ENCODE measurements at places on chromosomes 5 and 9.

- DNase-seq = peak; percentile 72
Measured at GRCh38 chr9:127537792-127538191, 74.3 kb upstream of the STXBP1 start.

DNA sequence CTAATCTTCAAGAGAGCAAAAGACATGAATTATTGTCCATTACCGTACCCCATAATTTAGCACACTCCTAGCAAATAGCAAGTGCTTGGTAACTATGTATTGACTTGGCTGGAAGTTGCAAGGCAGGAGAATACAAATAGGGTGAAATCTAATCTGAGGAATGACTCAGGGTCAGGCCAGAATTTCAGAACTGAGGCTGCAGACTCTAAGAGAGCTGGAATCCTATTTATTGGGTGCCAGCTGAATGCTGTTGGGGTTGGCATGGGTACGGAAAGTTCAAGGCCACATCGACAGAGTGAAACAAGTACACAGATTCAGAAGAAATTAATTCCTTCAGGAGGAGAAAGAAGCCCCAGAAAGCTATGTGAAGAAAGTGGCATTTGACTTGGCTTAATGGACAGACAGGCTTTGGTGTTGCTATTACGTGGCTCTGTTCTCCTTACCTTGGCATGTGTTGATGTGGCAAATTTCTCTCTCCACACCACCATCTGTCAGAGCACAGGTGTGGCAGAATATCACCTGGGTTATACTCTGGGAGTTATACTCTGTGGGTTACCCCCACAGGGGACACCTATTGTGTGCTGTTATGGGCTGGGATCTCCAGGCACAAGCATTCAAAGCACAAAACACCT, 20.9 kb upstream of the ASTN2 start:
- DNase-seq = no peak

GRCh38 chr9:98993570-98993945, 49.9 kb downstream of the COL15A1 start:
- peak; percentile 31 for DNase-seq

DNA sequence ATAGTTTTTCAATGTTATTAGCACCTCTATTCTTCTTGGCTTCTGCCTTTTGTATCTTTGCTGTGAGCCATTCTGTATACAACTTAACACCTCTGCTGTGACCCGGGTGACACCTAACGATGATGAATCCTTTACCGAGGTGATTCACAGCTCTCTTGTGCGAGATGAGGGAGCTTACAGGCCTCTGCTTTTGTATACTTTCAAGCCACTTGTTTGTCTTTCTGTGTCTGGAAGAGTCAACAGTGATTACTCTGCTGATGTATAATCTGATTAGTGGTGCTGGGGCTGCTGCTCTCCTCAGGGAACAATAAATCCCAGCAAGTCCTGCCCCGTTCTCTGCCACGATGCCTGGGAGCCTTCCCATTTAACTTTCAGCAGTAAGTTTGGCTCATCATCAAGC, 442.9 kb upstream of the SGCD start:
- DNase-seq = peak; percentile 81

- peak; percentile 74 for DNase-seq
Measured at GRCh38 chr5:179700401-179700918, 1.7 kb downstream of the CANX start.

- peak; percentile 44 for DNase-seq
Measured at GRCh38 chr9:134629061-134629585, 12.5 kb upstream of the COL5A1 start.

- no peak for DNase-seq
Measured at GRCh38 chr5:147458581-147458980, 51.3 kb downstream of the DPYSL3 start.

- DNase-seq = peak; percentile 1
Measured at GRCh38 chr5:126811515-126812198, 34.7 kb downstream of the LMNB1 start.

GRCh38 chr9:115939065-115939765, 214.4 kb upstream of the PAPPA start:
- DNase-seq = no peak

GRCh38 chr5:39194466-39195136, 24.8 kb downstream of the FYB1 start:
- peak; percentile 82 for DNase-seq

DNA sequence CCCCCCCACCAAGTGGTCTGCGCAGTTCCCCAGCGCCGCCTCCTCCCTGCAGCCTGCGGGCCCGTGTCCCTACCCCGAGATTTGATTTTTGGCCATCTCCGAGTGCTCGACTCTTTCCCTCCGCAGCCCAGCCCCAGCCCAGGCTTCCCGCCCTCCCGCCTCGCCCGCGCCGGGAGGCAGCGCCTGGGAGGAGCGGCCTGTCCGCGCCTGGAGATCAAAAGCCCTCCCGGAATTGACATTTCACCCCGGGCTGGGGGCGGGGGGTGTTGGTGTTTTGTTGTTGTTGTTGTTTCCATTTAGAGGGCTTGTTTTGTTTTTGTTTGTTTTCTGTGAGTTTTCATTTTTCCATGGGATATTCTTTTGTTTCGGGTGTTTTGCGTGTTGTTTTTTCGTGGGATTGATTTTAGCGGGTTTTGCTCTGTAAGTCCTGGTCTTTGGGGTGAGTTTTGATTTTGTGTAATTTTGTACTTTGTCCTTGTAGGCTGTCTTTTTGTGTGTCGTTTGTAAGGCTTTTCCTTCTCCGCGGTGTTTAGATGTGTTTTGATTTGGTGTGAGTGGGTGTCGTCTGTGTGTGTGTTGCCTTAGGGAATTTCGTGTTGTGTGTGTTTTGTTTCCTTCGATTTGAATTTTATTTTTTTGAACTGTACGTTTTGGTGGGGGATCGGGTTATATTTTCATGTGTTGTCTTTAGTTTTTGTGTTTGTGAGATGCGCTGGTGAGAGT, 1.7 kb upstream of the PAX5 start:
- DNase-seq = peak; percentile 59

DNA sequence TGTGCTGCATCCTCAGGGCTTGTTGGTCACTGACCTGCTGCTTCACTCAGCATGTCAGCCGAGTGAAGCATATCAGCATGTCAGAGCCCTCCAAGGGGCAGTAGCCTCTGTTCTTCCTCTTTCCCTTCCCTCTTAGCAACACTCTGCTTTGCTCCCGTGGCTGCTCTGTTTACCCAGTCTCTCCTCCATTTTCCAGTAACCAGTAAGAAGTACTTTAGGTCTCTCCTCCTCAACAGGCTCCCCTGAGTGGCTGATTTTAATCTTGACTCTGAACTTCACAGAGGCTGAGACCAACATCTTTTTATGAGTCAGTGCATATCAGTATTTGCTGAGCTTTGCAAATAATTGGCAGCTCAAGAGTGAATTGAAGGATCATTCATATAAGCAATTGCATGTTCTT, 18.6 kb upstream of the ADRB2 start:
- no peak for DNase-seq

- no peak for DNase-seq
Measured at GRCh38 chr5:113179156-113179555, 202.6 kb downstream of the DCP2 start.

GRCh38 chr5:60024104-60024503, 130.6 kb upstream of the PDE4D start:
- no peak for DNase-seq

- no peak for DNase-seq
Measured at GRCh38 chr9:131980267-131981016, 99.2 kb downstream of the MED27 start.

- DNase-seq = no peak
Measured at GRCh38 chr5:33433303-33434240, 7.2 kb upstream of the TARS1 start.

- peak; percentile 79 for DNase-seq
Measured at GRCh38 chr5:38825494-38825893, 20.3 kb upstream of the OSMR start.

Data from osteoblast (primary cell).